NCI-H524 (cell line): ENCODE measurements at places on chromosomes 6 and 20.

DNA sequence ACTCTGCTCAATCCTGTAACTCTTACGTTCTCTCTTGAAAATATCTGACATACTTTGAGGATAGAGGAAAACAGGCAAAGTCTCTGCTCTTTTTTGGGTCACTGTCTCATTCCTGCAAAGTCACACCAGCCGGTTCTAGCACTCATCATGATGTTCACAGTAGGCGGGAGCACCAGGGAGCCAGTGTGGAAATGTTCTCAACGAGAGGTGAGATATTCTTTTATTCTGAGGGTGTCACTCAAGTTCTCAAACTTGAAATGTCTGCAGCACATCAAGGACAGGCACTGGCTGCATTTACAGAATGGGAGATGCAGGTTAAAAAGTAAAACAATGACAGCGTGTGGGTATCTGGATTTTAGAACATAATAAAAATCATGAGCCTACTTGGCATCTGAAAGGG lies 714.7 kb downstream of the QKI start:
- no peak for DNase-seq

- no peak for DNase-seq
These were observed 12.1 kb downstream of the SLC22A1 start for GRCh38 chr6:160133441-160134336.

- no peak for DNase-seq
These were observed 25.7 kb downstream of the PIGU start for GRCh38 chr20:34651200-34651599.

GRCh38 chr6:145887969-145888368 lies 73.4 kb upstream of the FBXO30 start:
- no peak for DNase-seq

DNA sequence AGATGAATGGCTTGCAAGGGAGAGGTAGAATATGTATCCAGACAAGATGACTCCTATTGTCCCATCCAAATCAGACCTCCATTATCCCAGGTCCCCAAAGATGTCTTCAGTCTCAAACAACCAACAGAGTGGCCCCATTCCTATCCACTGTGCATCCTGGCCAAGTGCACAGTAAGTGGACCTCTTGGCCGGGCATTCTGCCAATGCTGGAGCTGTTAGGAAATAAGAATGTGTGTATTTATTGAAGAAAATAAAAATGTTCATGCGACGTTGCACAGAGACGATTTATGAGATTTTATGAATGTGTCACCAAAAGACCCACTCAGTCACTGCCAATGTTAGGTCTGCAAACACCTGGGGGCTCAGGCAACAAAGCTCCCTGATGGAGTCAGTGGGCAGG lies 196.0 kb downstream of the MAFB start:
- no peak for DNase-seq

DNA sequence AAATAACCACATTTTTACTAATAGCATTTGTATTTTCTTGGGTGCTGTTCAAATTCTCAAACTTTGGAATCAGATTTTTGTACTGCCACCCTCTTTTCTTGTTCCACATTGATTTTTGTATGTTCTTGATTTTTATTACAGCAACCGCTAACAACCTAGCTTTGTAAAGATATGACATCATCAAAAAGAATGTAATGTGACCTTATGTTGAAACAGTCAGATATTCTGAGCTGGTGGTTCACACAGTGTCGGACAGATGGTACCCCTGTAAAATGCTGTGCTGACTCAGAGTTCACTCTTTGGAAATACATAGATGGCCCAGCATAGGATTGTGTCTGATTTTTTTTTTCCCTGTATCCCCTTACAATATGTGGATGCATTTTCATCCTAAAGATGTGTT lies 118.9 kb downstream of the QKI start:
- peak; percentile 54 for DNase-seq

GRCh38 chr6:56040223-56040622 lies 164.8 kb upstream of the BMP5 start:
- no peak for DNase-seq

DNA sequence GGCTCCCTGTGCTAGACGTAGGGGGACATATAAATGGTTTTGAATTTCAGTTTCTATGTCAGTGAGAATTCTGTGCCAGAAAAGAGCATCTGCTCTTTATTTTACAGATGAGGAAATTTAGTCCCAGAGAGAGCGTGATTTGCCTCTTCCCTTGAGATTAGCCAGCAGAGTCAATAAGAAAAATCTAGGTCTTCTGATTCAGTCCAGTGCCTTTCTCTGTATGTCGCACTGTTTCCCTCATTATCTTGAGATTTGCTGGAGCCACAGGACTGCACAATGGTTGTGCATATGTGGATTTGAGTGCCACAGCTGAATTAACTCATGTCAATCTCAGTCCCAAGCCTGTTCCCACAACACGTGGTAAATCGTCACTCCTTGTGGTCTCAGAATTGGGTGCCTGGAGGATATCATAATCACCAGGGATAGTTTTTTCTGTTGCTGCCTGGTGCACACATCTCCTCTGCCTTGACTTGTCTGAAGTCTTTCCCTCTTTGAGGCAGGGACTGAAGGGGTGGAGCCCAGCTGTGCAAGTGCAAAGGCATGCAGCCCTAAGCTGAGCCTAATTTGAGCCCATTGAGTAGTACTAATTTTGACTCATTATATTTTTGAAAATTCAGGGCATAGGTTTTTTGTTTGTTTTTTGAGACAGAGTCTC lies 276.7 kb downstream of the SOX4 start:
- DNase-seq, result no peak

GRCh38 chr20:13510837-13511488 lies 127.8 kb downstream of the TASP1 start:
- no peak for DNase-seq

GRCh38 chr6:50849796-50850180 lies 31.1 kb downstream of the TFAP2B start:
- no peak for DNase-seq

DNA sequence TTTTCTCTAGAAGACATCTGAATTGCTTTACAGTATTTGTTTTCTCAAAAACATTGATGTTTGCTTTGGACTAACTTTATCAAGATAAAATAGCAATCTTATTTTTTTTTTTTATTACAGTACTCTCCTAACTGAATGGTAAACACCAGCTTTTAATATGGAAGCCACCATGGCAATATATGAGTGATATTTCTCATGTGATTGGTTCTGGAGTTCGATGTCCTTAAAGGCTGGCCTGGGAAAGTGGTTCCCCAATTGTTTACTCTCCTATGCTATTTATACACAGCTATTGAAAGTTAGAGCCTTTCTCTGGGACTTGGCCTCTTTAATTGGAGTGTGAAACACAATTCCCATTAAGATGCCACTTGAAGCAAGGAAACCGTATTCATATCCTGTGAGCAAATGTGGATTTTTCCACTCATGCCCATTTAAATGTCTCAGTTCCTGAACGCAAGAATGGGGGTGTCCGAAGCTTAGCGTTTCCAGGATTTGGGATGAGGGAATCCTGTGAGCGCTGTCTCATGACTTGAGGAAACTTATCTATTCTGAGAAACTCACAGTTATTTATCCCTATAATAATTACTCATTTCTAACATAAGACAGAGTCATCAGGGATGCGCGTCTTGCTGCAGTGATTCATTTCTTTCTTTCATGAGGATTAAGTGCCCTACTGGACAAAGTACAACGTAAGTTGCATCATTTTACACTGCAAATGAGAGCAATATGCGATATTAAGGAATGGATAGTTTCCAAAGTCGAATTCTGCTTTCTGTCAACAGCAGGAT lies 143.3 kb upstream of the PREP start:
- no peak for DNase-seq

DNA sequence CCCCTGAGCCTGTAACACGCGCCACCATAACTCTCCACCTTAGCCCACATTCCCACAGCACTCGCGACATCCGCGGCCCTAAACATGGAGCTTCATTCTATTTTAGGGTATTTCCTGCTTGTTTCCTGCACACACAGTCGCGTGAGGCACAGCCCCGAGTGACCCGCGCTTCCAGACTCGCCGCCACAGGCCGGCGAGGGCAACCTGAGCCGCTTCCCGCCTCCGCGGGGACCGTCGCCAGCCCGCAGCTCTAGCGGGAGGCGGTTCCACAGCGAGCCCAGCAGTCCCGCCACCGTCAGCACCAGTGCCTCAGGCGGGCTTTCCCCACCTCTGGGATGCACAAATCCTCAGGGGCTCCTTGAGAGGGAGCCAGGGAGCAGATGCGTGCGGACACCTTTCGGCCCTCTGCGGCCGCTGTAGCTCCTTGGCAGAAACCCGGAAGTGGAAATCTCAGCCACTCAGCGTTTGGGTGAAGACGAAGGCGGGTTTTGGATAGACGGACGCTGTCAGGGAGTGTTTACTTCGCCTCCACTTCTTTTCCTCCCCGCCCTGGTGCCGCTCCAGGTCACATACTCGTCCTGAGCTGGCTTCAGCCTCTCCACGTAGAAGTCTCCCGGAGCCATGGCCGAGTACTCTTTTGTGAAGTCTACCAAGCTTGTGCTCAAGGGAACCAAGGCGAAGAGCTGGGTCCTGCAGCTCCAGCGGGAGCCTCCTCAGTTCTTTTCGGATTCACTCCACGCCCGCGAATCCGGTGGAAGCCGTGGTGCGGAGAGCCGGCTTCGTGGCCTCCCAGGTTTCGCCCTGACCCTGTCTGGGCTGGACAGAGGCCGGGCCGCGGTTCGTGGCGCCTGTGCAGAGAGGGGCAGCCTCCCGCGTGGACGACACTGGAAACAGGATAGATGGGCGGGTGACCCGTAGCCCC lies 2177.4 kb upstream of the DEFB115 start:
- DNase-seq, result no peak

DNA sequence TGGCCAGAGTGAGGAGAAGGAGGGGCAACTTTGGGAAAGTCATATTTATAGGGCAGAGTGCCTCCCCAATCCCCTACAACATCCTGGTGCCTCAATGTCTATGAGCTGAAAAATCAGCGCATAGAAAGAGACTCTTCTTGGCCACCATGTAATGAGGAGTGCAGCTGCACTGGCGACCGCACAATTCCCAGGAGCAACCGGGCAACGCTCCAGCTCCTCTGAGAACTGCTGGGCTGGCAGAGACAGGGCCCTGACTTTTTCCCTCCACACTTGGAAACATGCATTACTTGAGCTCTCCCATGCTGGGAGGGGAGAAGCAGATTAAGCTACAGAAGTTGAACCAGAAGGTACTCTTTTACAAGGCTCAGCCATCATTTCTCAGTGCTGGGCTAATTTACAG lies 31.4 kb upstream of the MARCKS start:
- peak; percentile 53 for DNase-seq

- DNase-seq, result no peak
These were observed 840 bp upstream of the LY86 start for GRCh38 chr6:6587696-6588063.

- no peak for DNase-seq
These were observed 234.7 kb upstream of the ADGRB3 start for GRCh38 chr6:68400396-68400795.

GRCh38 chr20:13009682-13010406 lies 1.1 kb downstream of the SPTLC3 start:
- no peak for DNase-seq
